Posterior cingulate gyrus (tissue), 11 donors: ENCODE measurements at places on chromosomes 1 and 21.

DNA sequence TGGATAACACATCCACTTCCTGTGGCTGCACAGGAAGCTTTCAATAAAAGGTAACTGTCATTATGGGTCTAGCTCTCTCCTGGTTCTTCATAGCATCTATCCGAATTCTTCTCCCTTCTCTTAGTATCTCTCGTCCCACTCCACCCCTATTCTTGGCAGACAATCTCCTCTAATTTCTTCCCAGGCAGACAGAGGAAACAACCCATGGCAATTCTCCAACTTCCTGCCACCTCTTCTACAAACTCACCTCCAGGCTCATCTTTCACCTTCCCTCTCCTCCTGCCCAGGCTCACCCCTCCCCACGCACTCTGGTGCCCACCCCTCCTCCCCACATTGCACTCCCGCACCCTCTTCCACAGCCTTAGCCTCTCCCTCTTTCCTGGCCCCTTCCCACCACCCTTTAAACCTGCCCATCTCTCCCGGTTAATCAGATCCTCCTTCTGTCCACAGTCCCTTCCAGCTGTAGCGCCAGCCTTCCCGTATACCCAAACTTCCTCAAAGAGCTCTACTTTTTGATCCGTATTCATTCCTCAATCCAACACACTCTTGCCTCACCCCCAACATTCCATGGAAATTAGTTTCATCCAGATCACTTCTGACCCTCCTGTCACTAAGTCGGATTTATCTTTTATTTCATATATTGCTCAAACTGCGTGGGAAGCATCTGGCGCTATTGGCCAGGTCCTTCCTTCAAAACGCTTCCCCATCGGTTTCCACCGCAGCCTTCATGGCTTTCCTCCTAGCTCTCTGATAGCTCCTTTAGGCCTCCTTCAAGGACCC lies 25.9 kb downstream of the SHISA4 start:
- no peak for DNase-seq

DNA sequence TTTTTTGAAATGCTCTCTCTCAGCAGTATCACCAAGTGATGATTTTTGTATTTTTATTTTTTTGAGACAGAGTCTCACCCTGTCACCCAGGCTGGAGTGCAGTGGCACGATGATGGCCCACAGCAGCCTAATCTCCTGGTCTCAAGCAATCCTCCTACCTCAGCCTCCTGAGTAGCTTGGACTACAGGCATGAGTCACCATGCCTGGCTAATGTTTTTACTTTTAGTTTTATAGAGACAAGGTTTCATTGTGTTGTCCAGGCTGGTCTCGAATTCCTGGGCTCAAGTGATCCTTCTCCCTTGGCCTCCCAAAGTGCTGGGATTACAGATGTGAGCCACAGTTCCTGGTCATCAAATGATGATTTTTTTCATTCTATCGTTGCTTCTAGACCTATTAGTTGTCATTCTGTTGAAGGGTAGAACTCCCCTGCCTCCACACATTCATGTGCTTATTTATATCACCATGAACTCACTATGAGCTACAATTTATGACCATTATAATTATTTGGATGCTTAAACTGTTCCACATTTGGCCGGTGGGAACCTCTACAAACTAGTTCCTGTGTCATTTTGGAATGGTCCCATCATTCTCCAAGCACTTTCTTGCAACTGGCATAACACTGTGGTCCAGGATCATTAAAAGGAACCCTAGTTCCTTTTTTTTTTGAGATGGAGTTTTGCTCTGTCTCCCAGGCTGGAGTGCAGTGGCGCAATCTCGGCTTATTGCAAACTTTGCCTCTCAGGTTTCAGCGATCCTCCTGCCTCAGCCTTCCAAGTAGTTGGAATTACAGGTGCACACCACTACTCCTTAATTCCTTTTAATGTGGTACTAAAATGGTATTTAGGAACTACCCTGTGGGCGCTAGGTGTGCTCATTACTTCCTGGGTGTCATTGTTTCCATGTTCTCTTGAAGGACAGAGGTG lies 20.2 kb upstream of the TOR3A start:
- DNase-seq = no peak

DNA sequence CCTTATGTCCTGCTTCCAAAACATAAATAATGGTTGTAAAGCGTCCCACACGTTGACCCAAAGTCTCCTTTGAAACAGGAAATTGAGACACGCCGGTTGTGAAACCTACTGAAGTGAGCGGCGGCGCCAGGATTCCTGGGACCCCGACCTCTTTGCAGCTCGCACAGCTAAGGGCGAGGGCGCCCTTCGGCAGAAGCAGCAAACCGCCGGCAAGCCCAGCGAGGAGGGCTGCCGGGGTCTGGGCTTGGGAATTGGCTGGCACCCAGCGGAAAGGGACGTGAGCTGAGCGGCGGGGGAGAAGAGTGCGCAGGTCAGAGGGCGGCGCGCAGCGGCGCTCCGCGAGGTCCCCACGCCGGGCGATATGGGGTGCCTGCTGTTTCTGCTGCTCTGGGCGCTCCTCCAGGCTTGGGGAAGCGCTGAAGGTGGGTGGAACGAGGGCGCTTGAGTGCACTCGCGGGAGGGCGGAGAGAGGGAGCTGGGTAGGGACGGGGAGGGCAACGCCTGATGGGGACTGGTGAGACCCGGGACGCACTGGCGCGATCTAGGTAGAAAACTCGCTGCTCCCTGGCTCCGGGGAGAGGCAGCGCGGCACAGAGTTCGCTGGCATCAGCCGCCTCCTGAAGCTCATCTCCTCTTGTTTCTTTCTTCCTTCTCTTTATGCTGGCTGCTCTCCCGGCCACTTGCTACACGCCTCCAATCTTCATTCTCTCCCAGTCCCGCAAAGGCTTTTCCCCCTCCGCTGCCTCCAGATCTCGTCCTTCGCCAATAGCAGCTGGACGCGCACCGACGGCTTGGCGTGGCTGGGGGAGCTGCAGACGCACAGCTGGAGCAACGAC lies at the start of gene CD1D:
CD1D (plus strand) TSS at position 155 of the 836 bp plus-strand sequence; CDS start at position 362, 207 bp downstream.
- DNase-seq = peak; percentile 19

- DNase-seq = no peak
Measured at GRCh38 chr1:221923929-221924598, 182.2 kb upstream of the DUSP10 start.

DNA sequence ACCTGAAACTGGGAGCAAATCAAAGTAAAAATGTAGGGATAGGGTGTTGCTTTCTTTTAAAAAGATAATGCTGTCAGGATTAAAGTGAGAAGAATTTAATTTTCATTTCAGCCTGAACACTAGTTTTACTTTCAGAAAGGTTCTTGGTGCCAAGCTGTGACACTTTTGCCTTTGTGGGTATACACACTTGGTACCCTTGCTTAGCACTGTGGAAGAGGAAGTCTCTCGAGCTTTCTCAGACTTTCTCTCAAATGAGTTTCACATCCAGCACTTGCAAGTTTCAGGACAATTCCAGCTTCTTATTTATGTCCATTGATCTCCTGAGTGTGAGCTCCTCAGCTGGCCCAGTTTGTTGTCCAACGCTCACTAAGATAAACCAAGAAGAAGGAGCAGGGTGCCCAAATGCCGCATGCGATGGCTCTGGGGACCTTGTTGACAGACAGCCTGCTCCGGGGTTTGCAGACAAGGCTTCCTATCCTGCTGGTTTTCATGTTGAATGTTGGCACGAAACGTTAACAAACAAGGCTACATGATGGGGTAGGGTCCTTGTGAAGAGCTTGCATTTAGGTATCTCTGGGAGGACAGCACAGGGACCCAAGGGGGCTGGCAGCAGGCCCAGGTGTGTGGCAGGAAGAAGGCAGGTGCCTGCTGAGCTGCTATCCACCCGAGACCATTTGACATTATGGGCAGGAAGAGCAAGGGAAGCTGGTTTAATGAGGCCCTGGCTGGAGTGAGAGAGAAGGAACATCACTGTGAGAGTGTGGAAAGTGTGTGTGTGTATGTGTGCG lies 79.7 kb downstream of the POFUT2 start:
- DNase-seq = no peak

GRCh38 chr1:2110738-2111673 lies 60.8 kb downstream of the PRKCZ start:
- no peak for DNase-seq

- no peak for DNase-seq
Measured at GRCh38 chr1:184930645-184931044, 43.7 kb downstream of the NIBAN1 start.

DNA sequence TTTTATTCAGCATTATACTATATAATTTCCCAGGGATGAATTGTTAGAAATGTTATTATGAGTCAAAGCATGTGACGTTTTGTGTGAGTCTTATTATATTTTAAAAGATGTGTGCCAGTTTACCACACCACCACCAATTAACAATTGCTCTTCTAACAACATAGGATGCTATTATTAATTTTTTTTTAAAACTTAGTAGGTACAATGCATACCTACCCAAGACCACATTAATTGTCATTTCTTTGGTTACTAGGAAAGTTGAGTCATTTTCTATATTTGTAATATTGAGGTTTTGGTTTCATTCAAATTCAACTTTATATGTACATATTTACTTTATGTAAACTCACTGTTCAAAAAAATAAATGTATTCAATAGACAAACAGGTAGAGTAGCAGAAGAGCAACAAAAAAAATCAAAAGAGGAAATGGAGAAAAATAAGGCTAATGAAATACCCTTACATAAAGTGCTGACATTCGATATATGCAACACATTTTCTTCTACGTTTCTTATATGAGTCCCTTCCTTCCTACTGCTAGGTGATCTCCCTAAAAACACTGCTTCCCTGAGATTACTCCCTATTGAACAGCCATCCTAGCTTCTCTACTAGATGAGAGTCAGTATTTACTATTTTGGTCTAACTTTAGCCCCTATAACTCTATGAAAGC lies 9.6 kb downstream of the GCLM start:
- no peak for DNase-seq

- no peak for DNase-seq
Measured at GRCh38 chr1:169128562-169128961, 22.1 kb downstream of the ATP1B1 start.

DNA sequence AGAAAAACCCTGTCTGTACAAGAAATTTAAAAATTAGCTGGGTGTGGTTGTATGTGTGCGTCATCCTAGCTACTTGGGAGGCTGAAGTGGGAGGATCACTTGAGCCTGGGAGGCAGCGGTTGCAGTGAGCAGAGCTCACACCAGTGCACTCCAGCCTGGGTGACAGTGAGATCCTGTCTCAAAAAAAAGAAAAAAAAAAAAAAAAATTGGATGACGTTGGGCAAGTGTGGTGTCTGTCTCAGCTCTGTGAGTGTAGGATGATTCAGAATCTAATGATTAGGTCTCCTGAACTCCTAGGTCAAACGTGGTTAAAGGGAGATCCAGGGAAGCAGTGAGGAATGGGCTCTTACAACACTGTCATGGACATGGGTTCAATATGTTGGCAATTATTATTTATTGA lies 435.9 kb downstream of the KIF26B start:
- no peak for DNase-seq

DNA sequence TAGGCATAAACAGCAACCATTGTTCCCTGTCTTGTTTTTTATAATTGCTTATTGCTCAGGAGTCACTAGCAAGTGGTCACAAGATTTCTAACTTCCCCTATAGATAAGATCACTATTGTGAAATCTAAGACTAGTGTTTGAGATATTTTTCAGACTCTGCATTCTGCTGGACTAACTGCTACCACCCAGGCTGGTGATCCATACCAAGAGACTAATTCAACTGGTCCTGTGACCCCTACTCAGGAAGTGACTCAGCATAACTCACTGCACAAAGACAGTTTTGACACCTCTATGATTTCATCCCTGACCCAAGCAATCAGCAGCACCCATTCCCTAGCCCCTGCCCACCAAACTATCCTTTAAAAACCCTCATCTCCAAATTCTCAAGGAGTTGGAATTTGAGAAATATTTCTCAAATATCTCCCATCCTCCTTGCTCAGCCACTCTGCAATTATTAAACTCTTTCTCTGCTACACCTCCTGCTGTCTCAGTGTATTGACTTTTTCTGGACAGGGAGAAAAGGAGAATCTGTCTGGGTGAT lies 52.7 kb downstream of the TRIM33 start:
- no peak for DNase-seq

- no peak for DNase-seq
Measured at GRCh38 chr1:232902774-232903350, 47.5 kb upstream of the NTPCR start.

- DNase-seq = no peak
Measured at GRCh38 chr1:147281950-147282349, 39.5 kb downstream of the CHD1L start.

DNA sequence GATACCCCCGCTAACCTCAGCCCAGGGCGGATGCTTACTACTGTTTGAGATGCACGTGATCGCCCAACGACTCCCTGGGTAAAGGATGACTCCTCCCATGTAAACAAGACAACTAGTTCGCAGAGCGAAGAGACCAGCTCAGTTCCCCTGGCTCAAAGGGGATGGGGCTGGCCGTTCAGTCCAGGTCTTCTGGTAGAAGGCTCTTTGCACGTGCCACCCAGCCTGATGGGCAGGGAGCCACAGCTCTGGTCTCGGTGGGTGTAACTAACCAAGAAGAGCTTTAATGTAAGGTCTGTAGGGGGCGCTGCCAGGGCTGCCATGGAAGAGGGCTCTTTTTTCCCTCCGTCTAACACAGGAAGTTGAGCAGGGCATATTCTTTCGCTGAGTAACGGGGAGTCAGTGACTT lies 49.4 kb upstream of the PARP1 start:
- no peak for DNase-seq

DNA sequence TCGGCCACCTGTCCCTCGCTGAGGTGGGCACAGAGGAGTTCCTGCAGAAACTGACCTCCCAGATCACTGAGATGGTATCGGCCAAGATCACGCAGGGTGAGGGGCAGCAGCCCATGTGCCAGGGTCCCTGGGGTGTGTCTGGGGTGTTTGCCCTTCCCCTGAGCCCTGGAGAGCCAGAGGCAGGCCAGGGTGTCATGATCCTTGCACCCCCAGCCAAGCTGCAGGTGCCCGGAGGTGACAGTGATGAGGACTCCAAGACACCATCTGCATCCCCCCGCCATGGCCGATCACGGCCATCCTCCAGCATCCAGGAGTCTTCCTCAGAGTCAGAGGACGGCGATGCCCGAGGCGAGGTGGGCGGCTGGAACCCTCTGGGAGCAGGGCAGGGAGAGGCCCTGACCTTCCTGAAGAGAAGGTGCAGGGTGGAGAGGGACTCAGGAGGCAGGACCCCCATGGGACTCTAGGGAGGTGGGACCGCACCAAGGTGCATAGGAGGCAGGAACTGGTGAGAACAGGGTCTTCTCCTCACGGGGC lies 69.5 kb downstream of the TRIM11 start:
- DNase-seq = no peak

DNA sequence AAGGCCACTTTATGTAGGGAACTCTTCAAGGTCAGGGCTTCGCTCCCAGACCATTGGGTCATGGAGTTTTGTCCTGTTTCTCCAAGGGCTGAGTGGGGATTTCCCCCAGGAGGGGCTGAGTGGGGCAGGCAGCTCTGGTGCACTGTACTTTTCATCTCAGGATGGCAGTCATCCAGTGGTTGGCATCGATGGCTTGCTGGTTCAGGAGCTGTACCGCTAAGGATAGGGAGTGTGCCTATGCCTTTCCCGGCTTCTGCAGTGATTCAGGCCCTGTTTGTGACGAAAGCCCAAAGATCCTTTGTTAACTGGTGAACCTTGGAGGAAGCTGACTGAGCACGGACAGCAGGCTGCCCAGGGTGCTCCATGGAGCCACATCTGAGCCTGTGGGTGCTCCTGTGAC lies 100.1 kb upstream of the GADD45A start:
- DNase-seq = no peak

GRCh38 chr1:243539636-243540035 lies 283.8 kb downstream of the SDCCAG8 start:
- no peak for DNase-seq

- DNase-seq = no peak
Measured at GRCh38 chr1:195933835-195934234, 674.4 kb downstream of the KCNT2 start.

- DNase-seq = no peak
Measured at GRCh38 chr1:223345720-223346119, 18.3 kb downstream of the SUSD4 start.

- no peak for DNase-seq
Measured at GRCh38 chr1:198630863-198631262, 8.0 kb upstream of the PTPRC start.
